Lung (tissue), 17 donors: ENCODE measurements at places on chromosomes 1 and 21.

GRCh38 chr1:213381572-213382084 lies 330.6 kb downstream of the RPS6KC1 start:
- peak; percentile 74 for DNase-seq

GRCh38 chr1:95793893-95794292 lies 559.9 kb downstream of the RWDD3 start:
- DNase-seq, result no peak

DNA sequence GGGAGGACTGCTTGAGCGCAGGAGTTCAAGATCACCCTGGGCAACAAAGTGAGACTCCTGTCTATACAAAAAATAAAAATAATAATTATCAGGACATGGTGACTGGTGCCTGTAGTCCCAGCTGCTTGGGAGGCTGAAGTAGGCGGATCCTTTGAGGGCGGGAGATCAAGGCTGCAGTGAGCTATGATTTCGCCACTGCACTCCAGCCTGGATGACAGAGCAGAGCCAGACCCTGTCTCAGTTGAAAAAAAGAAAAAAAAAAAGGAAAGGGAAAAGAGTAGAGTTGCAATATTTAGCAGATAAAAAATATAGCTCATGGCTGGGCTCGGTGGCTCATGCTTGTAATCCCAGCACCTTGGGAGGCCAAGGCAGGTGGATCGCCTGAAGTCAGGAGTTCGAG lies 3.3 kb upstream of the S1PR1 start:
- no peak for DNase-seq

DNA sequence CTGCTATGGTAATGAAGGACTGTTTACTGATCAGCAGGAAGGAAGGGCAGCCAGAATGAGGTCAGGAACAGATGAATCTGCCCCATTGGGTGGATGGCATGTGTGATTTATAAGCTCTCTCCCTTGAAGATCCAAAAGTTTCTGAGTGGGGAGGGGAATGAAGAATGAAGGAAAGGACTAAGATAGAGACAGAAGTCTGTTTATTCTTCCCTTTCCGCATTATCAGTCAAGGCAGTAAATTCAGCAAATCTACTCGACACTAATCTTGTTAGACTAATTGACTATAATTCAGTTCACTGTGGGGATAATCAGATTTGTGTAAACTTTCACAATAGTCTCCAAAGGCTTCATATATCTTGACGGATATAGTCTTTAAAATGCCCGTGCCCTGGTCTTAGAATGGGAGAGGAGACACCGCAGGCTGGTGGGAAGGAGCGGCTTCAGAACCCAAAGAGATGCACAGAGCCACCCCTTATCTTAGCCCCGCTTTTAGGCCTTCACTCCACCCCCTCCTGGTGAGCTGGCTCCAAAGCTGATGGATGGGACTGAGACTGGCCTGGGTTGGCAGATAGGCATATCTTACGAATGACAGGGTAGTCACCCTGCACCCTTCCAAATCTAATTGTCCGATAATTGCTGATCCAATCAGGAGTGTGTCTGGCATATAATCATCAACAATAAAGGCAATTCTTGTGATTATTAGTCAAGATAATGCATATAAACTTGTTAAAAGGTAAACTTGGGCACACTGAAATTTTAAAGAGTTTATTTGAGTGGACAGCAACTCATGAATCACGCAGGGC lies 76.0 kb upstream of the PPM1J start:
- no peak for DNase-seq

GRCh38 chr21:42191696-42192595 lies 27.0 kb upstream of the ABCG1 start:
- DNase-seq, result no peak

DNA sequence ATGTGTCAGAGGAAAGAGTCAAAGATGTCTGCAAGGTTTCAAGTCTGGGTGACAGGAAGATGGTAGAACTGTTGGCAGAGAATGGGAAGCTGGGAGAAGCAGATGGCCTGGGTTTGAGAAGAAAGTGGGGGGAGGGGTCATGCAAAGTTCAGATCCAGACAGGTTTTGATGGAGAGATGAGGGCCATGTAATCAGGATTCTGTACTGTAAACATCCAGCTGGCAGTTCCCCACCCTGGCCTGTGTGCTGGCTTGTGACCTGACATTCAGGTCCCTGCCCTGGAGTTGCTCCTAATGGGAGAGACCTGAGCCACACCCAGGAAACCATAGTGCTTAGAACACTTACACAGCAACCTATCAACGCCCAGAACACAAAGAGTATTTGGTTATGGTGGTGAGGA lies 15.6 kb upstream of the ETV3 start:
- no peak for DNase-seq

GRCh38 chr1:40381268-40382107 lies 8.0 kb downstream of the SMAP2 start:
- DNase-seq, result no peak

DNA sequence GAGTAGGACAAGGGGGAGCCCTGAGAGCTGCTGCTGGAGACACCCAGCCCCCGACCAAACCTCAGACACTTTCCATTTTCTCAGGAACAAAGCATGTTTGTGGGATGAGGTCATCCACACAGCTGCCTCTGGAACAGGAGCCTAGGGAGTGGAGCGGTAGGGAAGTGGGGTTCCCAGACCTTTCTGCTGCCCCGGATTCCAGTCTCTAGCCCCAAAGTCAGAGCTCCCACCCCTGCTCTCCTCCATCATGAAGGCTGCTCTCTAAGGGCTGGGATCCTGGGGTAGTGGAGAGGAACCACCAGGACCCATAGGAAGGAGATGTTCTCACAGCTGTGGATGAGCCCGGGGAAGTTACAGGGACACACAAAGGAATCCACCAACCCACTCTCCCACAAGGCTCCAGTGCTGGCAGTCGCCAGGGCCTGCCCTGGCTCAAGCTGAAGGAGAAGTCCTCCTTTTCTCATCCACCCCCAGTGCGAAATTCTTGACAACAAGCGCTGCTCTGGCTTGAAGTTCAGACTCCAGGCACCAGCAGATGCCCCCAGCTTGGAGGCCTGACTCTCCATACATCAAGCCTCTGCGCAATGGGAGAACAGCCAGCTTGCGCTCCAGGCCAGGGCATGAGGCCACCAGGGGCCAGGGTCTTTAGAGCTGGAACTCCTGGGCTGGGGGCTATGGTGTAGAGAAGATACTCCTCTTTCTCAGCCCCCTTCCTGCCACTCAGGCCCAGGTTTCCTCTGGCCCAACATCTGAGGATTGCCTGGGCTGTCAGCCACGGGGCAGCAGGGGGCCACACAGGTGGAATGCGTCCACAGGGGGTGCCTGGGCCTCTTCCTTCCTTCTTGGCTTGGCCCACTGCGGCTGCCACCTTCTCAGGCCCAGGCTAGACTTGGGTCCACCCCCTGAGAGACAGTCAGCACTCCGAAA lies 4.5 kb downstream of the FHL3 start:
- peak; percentile 73 for DNase-seq

DNA sequence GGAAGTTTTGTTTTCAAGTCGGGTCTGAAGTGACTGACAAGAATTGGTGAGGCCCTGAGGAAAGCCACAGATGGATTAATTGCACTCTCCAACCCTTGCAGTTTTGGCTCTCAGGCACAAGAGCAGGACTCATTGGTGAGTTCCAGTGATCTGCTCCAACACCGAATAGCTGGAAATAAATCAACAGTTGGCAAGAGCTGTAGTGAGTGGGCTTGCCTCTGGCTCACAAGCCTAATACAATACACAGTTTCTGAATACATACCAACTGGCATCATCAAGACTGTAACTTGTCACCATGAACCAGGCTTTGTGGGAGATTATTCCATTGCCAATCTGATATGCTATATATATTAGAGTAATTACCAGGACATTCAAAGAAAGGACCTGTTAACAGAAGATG lies 131.6 kb downstream of the GRIK1 start:
- no peak for DNase-seq

DNA sequence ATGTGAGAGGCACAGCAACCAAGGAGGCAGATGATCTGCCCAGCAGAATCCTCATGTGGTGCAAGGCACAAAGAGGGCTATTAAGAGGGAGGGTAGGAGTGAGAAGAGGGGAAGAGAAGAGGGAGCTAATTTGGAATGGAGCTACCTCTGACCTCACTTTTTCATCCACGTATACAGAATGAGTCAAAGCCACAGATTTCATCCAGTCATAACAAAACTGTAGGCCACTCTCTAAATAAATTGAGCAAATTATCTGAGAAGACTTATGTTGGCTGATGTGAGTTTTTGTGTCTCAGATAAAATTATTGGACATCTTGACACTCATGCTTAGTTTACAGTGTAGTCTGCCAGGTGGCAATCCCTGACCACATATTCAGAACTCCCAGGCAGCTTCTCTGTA lies 325.6 kb downstream of the TTLL7 start:
- DNase-seq, result no peak

DNA sequence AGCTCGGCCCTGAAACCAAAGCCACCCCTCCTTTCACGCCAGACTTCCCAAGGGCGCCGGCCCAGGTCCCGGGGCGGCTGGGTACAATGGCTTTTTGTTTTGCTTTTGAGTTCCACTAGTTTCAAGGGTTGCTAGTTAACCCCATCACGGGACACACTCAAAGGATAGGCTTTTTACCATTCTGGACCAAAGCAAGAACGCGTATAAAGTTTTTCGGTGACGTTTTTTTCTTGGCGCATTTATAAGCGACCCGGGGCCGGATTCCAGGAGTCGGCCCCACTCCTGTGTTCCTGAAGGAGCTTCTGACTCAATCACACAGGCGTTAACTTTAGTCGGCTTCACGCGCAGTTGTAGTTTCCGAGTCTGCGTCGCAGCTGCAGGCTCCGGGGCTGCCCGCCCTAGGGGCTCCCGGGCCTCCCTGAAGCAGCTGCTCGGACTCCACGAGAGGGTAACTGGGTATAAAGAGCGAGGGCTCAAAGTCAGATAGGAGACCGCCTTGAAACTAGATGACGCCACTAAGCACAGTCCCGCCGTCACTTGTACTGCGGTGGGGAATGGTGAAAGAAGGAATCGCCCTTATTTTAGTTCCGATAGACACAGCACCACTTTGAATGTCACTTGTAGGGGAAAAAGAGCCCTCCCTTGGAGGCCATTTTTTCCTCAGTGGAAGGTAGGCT lies 707 bp upstream of the KLHL21 start:
- peak; percentile 85 for DNase-seq

GRCh38 chr1:70146488-70146887 lies 58.9 kb downstream of the LRRC40 start:
- peak; percentile 30 for DNase-seq

DNA sequence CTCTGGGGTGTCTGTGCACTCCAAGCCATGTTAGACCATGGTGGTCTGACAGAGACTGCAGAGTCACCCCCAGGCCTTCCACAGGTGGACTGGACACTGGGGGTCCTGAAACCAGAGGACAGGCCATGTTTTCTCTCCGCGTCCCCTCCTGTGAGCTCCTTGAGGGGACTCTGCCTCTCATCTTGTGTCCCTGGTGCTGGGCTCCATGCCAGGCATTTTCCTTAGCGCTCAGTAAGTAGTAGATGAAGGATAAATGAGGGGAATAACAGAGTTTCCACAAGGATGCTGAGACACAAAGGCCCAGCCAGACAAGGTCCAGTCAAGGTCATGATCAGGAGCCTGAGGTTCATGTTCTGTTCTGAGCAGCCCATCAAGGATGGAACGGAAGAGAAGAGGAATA lies 57.4 kb downstream of the FAM163A start:
- no peak for DNase-seq

GRCh38 chr1:156162430-156163037 lies 9.1 kb downstream of the SEMA4A start:
- DNase-seq, result peak; percentile 35

DNA sequence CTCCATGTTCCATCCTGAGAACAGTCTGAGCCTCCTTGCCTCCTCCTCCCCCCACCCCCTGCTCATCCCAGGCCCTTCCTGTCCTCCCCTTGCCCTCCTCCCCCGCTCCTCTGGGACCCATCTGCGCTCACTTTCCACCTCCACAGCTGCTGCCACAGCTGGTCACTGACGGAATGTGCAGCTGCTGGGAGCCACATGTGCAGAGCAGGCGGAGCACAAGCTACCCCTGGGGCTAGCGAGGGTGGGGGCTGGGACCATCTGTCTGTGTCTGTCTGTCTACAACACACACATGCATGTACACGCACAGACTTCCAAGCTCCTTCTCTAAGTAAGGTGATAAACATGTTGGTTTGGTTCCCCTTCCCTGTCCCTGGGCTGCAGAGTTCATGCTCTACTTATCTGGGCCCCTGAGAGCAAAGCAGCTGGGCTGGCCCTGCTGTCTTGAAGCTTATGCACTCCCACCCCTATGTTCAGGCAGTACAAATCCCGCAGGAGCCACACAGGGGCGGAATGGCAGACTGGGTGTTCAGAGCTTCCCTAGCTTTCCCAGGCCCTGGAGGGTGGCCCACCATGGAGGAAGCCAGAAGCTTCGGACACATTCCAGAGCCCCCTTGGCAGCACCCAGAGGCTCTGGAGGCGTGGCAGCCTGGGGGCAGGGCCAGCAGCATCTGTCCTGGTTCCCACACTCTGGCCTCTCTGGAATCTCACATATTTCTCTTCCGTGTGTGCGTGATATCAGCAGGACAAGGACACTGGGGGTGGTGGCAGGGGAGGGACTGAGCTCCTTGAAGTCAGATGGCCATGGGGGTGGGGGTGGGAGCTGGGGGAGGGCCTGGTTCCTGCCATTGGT lies 7.0 kb upstream of the HEYL start:
- DNase-seq, result peak; percentile 79

DNA sequence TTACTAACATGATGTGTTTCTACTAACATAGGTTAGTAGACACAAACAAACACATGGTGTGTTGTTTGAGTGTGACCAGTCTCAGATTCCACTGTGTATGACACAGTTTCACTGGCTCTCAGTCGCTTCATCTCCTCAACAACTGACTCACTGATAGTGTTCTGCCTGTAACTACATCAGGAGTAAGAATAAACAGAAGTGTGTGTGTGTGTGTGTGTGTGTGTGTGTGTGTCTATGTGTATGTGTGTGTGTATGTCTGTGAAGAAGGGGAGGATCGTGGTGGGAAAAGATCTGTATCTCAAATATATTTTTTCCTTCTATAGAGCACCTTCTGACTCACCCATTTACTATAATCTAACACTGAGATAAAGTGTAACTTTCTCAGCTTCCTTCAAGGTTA lies 391.0 kb downstream of the PTPRC start:
- no peak for DNase-seq

GRCh38 chr21:15566703-15567102 lies 163.1 kb upstream of the USP25 start:
- no peak for DNase-seq

GRCh38 chr1:169289016-169289415 lies 78.6 kb downstream of the NME7 start:
- no peak for DNase-seq
